ENCODE measurements at places on chromosomes 1 and 21.

DNA sequence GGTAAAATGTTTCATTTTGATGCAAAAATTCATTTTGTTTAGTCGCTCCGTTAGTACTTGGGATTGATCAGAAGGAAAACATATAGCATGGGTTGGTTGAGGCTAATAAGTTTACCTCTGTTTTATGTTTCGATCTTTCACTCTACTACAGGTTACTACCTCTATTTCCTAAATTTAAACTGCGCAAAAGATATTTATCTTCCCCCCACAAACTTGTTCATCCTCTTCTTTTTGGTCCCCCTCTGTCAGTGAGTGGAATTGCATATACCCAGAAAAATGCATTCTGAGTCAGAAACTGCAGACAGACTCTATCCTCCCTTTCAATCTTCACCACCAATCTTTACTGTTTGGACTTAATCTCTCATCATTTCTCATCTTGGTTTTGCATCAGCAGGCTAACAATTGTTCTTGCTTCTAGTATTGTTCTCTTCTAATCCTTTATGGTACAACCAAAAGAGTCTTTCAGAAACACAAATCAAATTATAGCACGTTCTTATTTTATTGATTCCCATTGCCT is 316.0 kb upstream of the ADGRL4 start:
- DNase-seq, result no peak

GRCh38 chr21:33238565-33239255 is 9.0 kb downstream of the IFNAR2 start:
- DNase-seq, result no peak

DNA sequence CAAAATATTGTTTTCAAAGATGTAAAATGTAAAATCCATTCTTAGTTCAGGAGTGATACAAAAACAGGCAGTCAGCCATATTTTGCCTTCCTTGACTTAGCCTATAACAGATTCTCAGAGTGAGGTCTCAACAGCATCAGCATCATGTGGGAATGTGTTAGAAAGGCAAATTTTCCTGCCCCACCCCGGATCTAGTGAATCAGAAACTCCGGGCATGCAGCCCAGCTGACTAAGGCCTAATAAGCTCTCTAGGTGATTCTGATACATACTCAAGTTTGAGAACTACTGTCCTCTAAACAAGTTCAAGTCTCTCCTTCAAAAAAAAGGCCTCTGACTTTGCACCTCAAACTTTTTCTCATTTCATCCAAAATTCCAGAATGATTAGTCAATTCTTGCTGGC is 46.9 kb upstream of the PRRC2C start:
- no peak for DNase-seq

- DNase-seq, result peak; percentile 29
Observed at GRCh38 chr1:227945891-227946623, 1.7 kb downstream of the WNT9A start.

DNA sequence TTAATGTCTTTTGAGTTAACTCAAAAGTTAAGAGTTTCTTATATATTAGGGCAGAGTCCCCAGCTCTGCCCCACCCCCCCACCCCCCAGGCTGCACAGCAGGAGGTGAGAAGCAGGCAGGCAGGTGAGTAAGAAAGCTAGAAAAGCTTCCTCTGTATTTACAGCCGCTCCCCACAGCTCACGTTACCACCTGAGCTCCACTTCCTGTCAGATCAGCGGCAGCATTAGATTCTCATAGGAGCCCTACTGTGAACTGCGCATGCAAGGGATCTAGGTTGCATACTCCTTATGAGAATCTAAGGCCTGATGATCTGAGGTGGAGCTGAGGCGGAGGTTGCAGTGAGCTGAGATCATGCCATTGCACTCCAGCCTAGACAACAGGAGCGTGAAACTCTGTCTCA is 81.9 kb downstream of the SIM2 start:
- no peak for DNase-seq

- no peak for DNase-seq
Observed at GRCh38 chr1:89102021-89102420, 23.9 kb downstream of the GBP2 start.

GRCh38 chr21:29676395-29676794 is 263.4 kb downstream of the GRIK1 start:
- DNase-seq, result no peak

GRCh38 chr1:236400061-236400603 is 6.0 kb downstream of the EDARADD start:
- DNase-seq, result no peak

DNA sequence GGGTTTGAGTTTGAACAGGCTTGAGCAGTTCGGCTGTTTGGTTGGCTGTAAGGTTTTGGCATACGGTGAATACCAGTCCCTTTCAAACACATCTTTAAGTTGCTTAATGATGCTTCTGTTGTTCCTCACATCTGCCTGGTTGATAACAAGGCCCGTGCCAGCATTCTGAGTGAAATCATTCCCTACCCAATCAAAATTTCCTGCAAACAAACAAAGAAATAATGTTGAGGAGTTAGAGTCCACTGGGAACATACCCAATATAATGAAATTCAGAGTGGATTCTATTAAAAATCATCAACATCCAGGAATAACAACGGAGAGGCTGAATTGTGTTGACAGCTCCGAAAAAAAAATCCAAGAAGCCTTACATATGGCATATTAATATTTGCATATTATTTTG is 91.0 kb upstream of the MAP1LC3C start:
- no peak for DNase-seq

DNA sequence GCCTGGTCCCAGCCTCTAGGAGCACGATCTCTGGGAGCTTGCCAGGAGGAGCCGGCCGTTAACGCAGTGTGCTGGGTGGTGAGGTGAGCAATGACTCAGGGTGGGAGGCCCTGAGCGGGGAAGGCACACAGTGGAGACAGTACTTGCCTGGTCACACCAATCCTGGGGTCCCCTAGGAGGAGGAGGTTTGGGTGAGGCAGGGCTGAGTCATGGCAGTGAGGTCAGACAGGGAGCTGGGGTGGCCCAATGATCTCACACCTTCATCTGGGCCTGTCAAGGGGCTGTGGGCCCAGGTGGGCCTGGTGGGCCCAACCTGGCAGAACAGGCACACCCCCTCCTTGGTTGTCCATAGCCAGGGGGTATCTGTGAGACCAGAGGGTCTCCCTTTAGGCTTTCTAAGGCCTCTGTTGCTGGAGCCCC is 8.6 kb upstream of the EDN2 start:
- DNase-seq, result no peak

DNA sequence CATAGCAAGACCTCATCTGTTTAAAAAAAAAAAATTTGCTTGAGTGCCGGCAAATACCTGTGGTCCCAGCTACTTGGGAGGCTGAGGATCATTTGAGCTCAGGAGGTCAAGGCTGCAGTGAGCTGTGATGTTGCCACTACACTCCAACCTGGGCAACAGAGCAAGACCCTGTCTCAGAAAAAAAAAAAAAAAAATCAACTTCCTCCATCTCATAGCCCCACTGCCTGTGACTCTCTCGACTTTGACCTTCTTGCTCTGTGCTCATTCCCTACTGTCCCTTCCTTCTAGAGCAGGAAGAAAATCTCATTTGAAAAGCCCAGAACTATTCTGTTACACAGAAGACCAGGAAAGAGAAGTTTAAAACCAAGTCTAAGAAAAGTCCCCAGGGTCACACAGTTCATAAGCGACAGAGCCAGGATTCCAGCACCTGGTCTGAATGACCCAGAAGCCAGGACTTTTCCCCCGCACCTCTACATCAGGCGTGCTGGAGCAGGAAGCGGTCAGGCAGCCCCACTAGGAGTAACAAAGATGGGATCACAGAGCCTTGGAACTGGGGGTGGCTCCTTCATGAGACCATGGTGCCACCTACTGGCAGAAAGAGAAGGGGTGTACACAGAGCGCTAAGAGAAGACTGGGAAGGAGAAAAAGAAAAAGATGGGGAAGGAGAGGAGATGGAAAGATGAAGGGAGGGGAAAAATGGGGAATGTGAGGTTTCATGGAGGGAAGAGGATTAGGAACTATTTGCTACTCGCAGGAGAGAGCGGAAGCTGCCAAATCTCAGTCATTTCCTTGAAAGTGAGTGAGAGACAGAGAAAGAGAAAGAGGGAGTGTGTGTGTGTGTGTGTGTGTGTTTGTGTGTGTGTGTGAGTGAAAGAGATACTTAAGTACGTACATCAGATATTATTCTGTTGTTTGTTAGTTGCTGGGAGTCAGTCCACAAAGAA is 3.1 kb upstream of the P3R3URF start:
- DNase-seq, result peak; percentile 66

GRCh38 chr1:68623700-68624099 is 126.8 kb upstream of the DEPDC1 start:
- no peak for DNase-seq

GRCh38 chr1:205967554-205968335 is 24.5 kb upstream of the SLC26A9 start:
- DNase-seq, result no peak

GRCh38 chr1:184755226-184756065 is 788 bp upstream of the EDEM3 start:
- no peak for DNase-seq

DNA sequence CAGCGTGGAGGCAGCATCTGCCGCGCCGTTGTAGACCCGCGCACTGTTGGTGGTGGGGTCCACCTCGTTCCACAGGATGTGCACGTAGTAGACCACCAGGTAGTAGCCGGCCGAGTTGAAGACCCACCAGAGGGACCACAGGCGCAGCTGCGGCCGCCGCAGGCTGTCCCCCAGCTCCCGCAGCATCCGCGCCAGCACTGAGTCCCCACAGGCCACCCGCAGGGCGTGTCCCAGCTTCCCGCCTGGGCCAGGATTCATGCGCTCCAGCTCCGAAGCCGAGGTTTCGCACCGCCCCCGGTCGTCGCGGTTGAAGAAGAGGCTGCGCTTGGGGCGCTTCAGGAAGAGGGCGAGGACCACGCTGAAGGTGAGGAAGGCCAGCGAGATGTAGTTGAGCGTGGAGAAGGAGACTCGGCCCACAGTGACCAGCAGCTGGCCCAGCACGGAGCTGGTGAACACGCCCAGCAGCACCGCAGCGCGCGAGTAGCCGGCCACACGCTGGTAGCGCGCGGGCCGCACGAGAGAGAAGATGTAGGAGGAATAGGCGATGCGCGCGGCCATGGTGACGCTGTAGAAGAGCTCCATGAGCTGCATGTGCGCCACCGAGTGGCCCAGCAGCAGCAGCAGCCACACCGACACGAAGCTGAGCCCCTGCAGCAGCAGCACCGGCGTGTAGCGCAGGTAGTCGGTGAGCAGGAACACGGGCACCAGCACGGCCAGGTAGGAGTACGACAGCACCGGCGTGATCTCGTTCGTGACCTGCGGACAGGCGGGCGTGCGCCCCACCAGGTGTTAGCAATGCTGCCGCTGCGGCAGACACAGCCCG is 10.6 kb downstream of the SLC19A1 start:
- DNase-seq, result no peak

DNA sequence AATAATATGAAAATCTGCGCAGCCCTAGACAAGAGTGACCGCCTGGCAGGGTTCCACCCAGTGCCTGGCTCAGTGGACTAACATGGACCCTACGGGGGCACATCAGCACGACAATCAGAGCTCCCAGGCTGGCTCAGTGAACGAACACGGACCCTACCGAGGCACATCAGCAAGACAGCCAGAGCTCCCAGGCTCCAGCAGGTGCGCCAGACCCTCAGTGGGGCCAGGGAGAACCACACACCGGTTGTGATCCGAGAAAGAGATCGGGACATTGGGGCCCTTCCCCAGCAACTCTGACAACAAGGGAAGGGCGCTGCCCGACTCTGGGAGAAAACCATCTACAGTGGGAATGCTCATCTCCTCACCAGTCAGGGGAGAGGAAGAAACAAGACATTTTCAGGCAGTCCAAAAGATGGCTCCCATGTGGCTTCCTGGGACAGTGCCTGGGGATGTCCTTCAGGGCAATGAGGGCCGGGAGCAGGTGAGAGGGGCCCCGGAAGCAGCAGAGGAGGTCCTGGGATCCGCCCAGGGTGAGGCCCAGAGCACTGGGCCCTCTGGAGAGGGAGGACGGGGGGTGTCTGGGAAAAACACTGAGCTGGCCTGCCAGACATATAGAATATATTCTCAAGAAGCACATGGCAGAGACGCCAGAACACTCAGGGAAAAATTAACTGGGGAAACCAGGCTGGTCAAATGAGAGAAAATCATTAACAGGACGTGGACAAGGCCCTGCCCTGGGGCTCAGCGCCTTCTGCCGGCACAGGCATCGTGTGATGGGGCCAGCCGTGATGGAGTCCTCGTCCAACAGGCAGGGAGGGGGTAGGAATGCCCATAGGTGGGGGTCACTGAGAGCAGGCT is 4.8 kb downstream of the ARHGEF16 start:
- DNase-seq, result no peak
